ENCODE measurements at places on chromosomes 2 and 18. TPM values are rescaled to one million over a fixed set of nuclear protein-coding genes. Genes with fewer than 3 reads are reported as not detected.

Gene MROH2A
- 0.12 TPM for total RNA-seq

Gene MPV17
- total RNA-seq, result 83.0 TPM

Gene GAREM2
- 8.5 TPM for total RNA-seq

Gene IL36RN
- 0.14 TPM for total RNA-seq

Gene KIF5C
- 0.46 TPM for total RNA-seq

Gene FOXI3
- total RNA-seq, result 0.05 TPM

Gene BOLL
- not detected for total RNA-seq

Gene CNTNAP5
- total RNA-seq, result not detected

Gene GLI2
- 22.1 TPM for total RNA-seq

Gene VAMP5
- 0.25 TPM for total RNA-seq

Gene GALR1
- total RNA-seq, result not detected

Gene PLB1
- total RNA-seq, result 2.6 TPM

Gene TRMT61B
- 14.8 TPM for total RNA-seq

Gene SLC9A2
- 3.0 TPM for total RNA-seq

Gene PPIG
- 54.8 TPM for total RNA-seq

Gene NT5C1B
- total RNA-seq, result not detected

Gene ABCG8
- not detected for total RNA-seq

Gene PCARE
- total RNA-seq, result not detected

Gene ADGRF3
- total RNA-seq, result 0.29 TPM

Gene IL1B
- total RNA-seq, result 0.26 TPM

Gene CYP27A1
- 0.15 TPM for total RNA-seq

Gene CNGA3
- not detected for total RNA-seq

Gene ARHGAP25
- total RNA-seq, result 0.18 TPM

Gene OSBPL1A
- total RNA-seq, result 15.4 TPM

Gene ZC3H8
- total RNA-seq, result 13.4 TPM

Gene FAM136A
- total RNA-seq, result 90.2 TPM

Gene RESP18
- not detected for total RNA-seq

Gene RETREG2
- total RNA-seq, result 85.9 TPM

Gene IHH
- total RNA-seq, result 0.64 TPM

Gene C2orf78
- total RNA-seq, result not detected

Gene TSPYL6
- not detected for total RNA-seq

Gene ABCG5
- not detected for total RNA-seq

Gene GALNT3
- total RNA-seq, result not detected

Gene FARSB
- 47.9 TPM for total RNA-seq

Gene GKN2
- total RNA-seq, result 1.9 TPM

Gene TMEM169
- total RNA-seq, result 0.38 TPM

Gene DTYMK
- total RNA-seq, result 139 TPM

Gene RNF125
- total RNA-seq, result 0.23 TPM

Gene TBR1
- total RNA-seq, result 0.07 TPM

Gene INPP5D
- total RNA-seq, result 0.66 TPM

Gene TXNDC2
- total RNA-seq, result 0.12 TPM

Gene LBX2
- total RNA-seq, result 3.5 TPM

Gene REG3G
- not detected for total RNA-seq

Gene SPATA3
- not detected for total RNA-seq

Gene GAREM1
- 5.2 TPM for total RNA-seq

Gene OBSL1
- 19.9 TPM for total RNA-seq

Data from A549 treated with Hydrocortisone at 1 μM for 4 hours (cell line).